ENCODE measurements at places on chromosomes 12 and 14.

GRCh38 chr14:65185829-65186228 is 83.5 kb upstream of the MAX start:
- DNase-seq: no peak

DNA sequence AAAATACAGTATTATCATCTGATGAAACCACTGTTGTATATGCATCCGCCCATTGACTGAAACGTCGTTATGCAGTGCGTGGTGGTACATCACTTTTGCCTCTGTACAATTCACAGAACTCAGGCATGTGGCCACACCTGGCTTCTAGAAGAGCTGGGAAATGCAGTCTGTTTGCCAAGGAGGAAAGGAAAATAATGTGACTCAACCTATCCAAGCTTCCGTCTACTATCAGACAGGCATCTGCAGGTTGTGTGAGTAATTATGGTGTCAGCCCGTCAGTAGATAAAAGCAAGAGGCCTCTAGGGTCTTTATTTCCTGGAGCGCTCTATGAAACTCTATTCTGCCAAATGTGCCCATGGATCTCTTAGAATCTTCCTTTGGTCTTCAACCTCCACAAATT is 111.6 kb downstream of the BBS10 start:
- no peak for DNase-seq

- DNase-seq: no peak
Measured at GRCh38 chr14:78840898-78841297, 670.7 kb downstream of the NRXN3 start.

DNA sequence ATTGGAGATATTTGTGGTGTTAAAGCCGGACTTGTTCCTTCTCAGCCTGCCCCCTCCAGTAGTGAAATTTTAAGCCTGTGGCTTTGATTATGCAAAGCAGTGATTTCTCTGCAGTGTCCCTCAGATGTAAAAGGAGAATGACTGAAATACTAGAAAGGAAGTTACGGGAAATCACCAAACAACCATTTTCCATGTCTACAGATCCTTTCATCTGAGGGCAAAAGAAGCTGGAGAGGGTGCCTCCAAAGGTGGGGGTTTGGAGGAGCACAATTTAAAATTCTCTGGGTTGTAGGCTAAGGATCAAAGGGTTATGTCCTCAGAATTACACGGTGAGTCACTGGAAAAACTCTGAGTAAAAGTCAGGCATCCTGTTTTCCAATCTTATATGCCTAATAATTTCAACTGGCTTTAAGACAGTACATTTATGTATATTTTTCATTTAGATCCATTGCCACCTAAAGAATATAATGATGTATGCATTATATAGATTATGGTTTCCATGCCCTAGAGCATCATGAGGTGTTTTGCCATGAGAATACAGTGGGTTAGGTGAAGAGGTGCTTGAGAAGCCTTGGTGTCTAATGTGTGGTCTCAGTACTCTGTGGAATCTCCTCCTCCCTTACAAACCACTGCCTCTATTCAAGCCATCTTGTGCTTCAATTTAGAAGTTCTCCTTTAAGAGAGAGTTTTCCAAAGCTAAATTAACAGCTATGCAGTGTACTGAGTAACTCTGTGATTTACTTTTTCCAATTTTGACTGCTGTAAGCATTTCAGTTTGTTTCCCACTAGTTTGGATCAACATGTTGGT is 362.1 kb downstream of the RAD51B start:
- no peak for DNase-seq

DNA sequence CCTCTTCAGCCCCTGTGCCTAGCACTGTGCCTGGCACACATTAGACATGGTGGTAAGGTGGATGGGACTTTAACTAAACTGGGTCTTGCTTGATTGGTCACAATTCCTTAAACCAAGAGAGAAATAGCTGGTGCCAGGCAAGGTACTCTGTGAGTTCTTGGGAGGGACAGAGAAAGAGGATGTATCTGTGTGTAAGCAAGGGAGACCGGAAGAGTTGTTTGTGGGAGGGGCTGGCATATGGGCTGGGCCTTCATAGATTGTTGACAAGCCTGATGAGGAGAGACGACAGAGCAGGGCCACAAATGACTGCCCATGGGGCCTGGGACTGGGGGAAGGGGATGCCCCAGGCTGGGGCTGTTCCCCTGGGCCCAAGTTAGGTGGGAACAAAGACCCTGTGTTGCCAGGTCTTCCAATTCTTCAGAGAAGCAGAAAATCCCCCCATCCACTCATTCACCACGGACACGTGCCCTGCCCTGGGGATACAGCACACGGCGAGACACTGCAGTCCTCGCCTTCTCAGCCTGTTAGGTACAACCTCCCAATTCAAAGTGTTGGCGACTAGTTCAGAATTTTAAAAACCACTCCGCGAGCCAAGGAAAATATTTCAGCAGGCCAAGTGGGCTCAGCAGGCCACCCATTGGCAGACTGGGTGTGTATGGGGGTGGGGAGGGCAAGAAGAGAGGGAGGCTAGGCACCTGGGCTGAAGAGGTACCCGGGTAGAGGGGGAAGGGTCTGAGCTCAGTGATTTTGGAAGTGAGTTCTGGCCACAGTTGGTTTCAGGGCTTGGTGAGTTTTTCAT is 11.4 kb upstream of the CYP46A1 start:
- DNase-seq: no peak

- no peak for DNase-seq
Measured at GRCh38 chr12:119748497-119748896, 80.6 kb downstream of the PRKAB1 start.

DNA sequence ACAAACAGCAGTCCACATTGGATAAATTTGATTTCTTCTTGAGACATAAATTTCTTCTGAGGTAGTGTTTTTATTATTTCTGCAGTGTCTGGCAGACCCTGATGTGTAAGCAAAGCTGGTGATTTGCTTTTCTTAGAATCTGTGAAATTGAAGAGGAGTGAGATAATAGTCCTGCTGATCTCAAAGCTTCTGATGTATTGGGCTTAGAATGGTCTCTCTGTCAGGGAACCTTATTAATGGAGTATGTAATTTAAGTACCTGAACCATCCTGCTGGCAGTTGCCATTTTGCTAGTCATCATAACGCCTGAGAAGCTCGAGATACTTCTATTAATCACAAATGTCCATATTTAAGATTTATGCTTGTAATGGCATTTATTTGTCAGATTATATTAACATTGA is 464.5 kb upstream of the PRICKLE1 start:
- no peak for DNase-seq

GRCh38 chr14:34436118-34436905 is 25.7 kb downstream of the SPTSSA start:
- DNase-seq: no peak

- no peak for DNase-seq
Measured at GRCh38 chr12:124289634-124290600, 5.0 kb upstream of the RFLNA start.

- DNase-seq: no peak
Measured at GRCh38 chr12:116964054-116965050, 53.6 kb downstream of the FBXW8 start.

- DNase-seq: no peak
Measured at GRCh38 chr14:54700717-54701116, 133.8 kb downstream of the SAMD4A start.

DNA sequence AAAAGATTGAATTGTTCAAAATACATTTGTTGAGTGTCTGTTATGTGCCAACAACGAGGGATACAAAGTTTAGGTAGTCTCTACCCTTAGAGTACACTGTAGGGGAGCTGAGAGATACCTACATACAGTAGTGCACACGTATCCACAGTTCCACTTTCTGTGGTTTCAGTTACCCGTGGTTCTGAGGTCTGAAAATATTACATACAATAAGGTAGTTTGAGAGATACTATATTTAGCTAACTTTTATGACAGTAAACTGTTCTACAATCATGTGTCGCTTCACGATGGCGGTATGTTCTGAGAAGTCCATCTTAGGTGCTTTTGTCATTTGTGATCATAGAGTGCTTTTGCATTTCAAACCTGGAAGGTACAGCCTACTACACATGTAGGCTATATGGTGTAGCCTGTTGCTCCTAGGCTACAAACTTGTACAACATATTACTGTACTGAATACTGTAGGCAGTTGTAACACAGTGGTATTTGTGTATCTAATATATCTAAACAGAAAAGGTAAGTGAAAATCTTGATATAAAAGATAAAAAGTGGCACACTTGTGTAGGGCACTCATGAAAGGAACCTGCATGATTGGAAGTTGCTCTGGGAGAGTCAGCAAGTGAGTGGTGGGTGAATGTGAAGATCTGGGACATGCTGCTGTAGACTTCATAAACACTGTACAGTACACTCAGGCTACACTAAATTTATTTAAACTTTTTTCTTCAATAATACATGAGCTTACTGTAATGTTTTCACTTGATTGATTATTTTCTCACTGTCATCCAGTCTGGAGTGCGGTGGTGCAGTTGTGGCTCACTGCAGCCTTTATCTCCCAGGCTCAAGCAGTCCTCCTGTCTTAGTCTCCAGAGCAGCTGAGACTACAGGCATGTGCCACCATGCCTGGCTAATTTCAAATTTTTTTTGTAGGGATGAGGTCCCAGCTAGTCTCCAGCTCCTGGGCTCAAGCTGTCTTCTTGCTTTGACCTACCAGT is 4.0 kb downstream of the CPSF6 start:
- no peak for DNase-seq

- no peak for DNase-seq
Measured at GRCh38 chr12:127507341-127507740, 759.6 kb upstream of the TMEM132C start.

DNA sequence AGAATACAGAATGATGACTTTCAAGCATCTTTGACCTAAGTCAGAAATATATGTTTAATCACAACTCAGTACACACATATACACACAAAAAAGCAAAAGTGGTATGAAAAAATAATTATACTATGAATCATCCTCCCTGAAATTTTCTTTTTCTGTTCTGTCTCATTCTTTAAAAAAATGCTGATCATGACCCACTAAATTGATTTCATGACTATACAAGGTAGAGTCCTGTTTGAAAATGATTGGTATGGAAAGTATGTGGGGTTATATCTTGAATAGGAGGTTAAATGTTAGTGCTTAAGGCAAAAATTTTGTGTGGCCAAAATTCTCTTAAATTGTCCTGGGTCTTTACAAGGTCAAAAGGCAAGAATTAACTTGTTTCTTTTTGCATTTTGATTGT is 80.4 kb downstream of the SUDS3 start:
- DNase-seq: no peak

GRCh38 chr14:98633380-98633779 is 638.6 kb downstream of the BCL11B start:
- no peak for DNase-seq

- DNase-seq: no peak
Measured at GRCh38 chr12:32609966-32610365, 69.1 kb upstream of the DNM1L start.

GRCh38 chr12:63440048-63440447 is 228.2 kb downstream of the DPY19L2 start:
- no peak for DNase-seq

GRCh38 chr12:131921866-131922769 is 7.0 kb upstream of the PUS1 start:
- DNase-seq: no peak

- no peak for DNase-seq
Measured at GRCh38 chr12:64650762-64651161, 40.5 kb downstream of the RASSF3 start.

GRCh38 chr12:115354007-115354890 is 670.3 kb upstream of the TBX3 start:
- DNase-seq: no peak

- no peak for DNase-seq
Measured at GRCh38 chr14:81535396-81536164, 1.9 kb upstream of the SEL1L start.

DNA sequence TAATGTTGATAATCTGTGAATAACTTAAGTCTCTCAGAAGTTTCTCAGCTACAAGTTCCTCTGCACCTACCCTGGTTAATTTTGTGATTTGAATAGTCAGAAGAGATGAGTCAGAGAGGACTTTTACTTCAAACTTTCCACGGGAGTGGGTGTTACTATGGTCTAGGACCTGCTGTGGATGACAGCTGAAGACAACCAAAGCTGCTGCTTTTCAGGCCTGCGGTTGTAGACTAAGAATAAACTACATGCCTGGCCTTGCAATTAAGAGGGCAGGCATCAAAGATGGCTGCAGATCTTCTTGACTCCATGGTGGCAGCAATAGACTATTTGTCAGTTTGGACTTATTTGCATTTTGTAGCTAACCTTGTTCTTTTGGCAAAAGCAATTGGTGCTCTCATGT is 227.1 kb upstream of the KRR1 start:
- no peak for DNase-seq

DNA sequence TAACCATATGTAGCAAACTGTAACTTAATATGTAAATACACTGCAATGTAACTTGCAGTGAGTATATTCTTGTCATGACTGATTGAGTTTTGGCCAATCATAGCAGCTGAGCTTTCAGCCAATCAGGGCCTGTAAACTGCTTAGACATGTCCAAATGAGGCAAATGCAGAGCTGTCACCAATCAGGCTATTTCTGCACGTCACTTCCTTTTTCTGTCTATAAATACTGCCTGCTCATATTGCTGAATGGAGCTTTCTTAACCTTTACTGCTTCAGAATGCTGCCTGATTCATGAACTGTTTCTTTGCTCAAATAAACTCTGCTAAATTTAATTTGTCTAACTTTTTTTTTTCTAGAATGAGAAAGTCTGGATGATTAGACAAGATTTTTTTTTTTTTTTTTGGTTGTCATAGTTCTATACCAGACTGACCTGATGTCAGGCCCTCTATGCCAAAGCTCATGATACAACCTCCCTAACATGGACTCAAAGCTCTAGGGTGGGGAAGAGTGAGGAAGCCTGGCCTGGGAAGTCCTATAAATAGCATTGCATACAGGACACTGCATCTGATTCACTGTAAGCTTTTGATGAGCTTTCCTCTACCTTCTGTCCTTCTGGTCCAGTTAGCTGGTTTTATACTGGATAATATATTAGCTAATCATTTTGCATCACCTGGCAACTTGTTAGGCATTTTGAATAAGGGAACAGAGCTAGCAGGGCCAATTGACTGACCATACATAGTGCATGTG is 12.0 kb downstream of the MGP start:
- no peak for DNase-seq

- no peak for DNase-seq
Measured at GRCh38 chr14:91350483-91350812, 67.2 kb downstream of the CCDC88C start.

DNA sequence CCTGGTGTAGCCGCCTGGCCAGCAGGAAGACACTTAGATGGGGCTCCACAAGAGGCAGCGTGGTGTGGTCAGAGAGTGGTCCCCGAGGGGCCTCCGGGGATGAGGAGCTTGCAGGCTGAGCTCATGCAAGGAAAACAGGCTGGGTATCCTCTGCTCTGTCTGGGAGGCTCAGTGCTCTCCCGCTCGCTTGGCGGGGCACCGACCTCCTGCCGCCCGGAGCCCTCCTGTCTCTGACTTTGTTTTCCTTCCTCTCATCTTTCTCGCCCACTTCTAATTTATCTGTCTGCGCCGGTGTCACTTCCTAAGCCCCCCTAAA is 31.3 kb upstream of the DLK1 start:
- no peak for DNase-seq

- DNase-seq: no peak
Measured at GRCh38 chr14:53983112-53983511, 26.5 kb upstream of the BMP4 start.

DNA sequence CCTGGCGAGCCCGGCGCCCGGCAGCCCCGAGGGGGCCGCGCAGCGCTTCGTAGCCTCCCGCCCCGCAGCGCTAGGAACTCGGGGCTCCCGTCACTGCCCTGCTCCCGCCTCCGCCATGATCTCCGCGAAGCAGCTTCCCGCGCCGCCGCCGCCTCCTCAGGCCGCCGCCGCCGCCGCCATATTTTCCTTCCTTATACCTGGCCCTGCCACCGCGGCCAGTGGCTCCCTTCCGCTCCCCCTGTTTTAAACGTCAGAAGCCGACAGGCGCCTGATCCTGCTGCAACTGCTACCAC is 286 bp downstream of the PPP4R3A start:
- DNase-seq: no peak
